Stomach (tissue), 19 donors: ENCODE measurements at places on chromosomes 11 and 22. TPM values are rescaled to one million over a fixed set of nuclear protein-coding genes. Genes with fewer than 3 reads are reported as not detected.

DNA sequence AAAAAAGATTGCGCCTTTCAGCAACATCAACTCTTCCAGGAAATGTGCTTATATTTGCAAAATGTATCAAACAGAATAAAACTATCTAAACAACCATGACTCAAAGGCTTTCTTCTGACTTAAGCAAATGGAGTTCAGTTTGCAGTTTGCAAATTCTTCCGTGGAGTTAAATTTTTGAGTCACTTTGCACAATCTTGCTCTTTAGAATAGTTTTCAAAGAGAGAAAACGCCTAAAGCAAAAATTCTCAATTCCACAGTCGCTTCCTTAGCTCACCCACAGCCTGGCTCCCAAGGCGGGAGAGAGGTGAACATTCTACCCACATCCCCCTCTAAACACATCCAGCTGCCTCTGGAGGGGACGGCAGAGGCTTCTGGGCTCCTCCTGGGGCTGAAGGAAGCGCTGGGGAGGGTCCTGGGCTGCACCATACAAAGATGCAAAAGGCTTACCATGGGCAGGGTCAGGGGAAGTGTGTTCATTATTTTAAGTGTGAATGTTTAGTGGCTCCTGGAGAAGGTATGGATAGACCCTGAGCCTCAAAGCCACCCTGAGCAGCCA is 1487.3 kb downstream of the TBC1D22A start:
- no peak for DNase-seq

Gene THYN1
- total RNA-seq, result 19.1 TPM

Gene DNAJB7
- total RNA-seq, result not detected

DNA sequence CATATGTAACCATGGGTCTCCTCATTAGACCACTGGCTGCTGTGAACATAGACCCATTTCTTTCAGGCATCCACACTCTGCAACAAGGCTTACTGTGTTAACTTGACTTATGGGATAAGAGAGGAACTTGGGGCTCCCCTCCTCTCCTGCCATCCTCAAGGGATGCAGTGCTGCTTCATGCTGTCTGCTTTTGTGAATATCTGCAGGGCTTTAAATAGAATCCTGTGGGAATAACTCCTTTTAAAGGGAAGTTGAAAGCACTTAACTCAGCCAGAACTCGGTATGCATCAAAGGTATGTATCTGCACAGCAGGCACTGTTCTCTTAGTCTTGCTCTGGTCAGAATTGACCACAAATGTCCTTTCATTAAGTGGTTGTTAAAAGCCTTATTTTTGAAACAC is 222.5 kb upstream of the KIRREL3 start:
- no peak for DNase-seq

Gene RAB39A
- 3.2 TPM for total RNA-seq

- peak; percentile 70 for DNase-seq
Measured at GRCh38 chr11:63573881-63574855, 11.0 kb upstream of the PLAAT2 start.

Gene TMPRSS6
- total RNA-seq, result not detected

GRCh38 chr22:41043722-41044121 is 48.7 kb upstream of the EP300 start:
- DNase-seq, result no peak

DNA sequence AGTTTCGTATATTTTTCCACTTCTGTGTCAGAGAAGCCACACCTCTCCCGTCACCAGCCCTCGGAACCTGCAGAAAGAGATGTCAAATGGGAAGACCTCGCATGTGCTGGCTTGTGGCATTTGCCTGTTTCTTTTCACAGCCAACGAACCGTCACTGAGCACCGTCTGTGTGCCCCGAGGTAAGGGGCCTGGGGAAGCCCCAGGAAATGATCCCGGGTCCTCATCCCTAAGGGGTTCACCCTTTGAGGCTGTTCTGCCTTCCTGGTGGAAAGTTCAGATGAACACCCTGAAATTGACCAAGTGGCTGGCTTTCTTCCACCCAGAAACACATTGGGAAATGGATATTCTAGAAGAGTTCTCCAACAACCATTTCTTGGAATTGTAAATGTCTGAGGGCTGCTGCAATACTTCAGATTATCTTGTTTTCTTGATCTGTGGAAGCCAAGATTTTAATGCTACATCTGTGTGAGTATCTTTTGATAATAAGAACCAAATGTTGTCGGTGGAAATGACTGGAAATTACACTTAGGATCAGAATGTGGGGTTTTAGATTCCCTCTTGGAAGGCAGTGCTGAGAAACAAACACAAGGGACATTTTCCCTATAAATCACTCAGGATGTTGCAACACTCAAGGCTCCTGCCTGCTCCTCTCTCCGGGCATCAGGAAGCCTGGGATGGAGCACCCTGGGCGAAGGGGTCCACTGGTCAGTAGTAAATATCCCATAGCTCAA is 37.6 kb downstream of the RIBC2 start:
- DNase-seq, result peak; percentile 79

GRCh38 chr11:132337819-132338416 is 967.5 kb downstream of the NTM start:
- DNase-seq, result no peak

GRCh38 chr22:22927888-22928665 is 40.5 kb downstream of the IGLL5 start:
- no peak for DNase-seq

Gene SCN3B
- not detected for total RNA-seq

Gene PATE2
- not detected for total RNA-seq

GRCh38 chr11:115266066-115266639 is 238.1 kb downstream of the CADM1 start:
- DNase-seq, result no peak

DNA sequence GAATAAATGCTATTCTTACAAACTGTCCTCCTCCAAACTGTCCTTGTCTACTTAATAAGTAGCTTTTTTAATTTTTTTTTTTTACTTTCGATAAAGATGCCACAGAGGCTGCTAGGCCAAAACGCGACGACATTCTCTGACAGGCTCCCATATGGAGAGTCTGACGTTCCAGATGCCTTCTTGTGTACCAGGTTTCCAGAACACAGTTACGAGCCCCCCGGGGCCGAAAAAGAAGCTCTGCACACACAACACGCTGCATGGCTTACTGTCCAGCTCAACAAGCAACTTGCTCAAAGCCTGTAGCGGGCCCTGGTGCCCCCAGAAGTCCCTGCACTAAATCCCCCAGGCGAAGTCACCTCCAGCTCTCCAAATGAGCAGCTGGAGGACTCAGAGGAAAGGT is 39.3 kb downstream of the LARGE1 start:
- no peak for DNase-seq

DNA sequence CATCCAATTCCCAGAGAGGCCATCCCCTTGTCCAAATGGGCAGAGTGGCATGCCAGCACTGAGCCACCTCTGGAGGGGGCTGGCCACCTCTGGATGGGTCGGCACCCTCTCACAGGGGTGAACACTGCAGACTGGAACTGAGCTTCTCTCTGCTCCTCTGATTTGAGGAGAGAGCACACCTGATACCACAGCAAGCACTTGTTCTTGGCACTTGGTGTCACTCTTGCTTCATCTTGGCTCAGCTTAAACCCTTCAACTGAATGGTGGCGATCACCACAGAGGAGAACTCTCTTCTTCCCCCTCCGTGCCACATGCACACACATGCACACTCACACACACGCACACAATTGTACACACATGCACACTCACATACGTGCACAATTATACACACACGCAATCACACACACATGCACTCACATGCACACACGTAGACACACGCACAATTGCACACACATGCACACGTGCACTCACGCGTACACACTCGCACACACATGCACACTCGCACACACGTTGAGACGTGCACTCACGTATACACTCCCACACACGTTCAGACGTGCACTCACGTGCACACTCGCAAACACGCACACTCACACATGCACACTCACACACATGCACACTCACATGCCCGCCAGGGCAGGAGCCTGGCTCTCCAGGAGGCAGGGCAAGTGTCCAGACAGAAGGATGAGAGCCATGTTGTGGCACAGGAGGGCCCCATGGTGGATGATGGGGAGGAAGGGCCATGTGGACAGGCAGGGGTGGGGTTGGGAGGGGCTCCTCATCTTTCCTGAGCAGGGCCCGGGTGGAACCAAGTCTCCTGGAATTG is 23.4 kb downstream of the OVOL1 start:
- no peak for DNase-seq

Gene OR51A4
- not detected for total RNA-seq

- no peak for DNase-seq
Measured at GRCh38 chr11:83721263-83721662, 435.1 kb upstream of the CCDC90B start.

Gene KIF18A
- total RNA-seq, result 0.29 TPM

- no peak for DNase-seq
Measured at GRCh38 chr11:15141381-15141780, 26.7 kb downstream of the INSC start.
